Esophagus squamous epithelium (tissue), 5 donors: ENCODE measurements at places on chromosomes 16 and 17. TPM values are rescaled to one million over a fixed set of nuclear protein-coding genes. Genes with fewer than 3 reads are reported as not detected.

The MAPT gene
- total RNA-seq: 0.67 TPM

The PSMC5 gene
- total RNA-seq: 87.9 TPM

The SEZ6 gene
- not detected for total RNA-seq

The SLC47A2 gene
- total RNA-seq: not detected

The PYY gene
- total RNA-seq: not detected

The CACNG5 gene
- total RNA-seq: not detected

The SPN gene
- 4.2 TPM for total RNA-seq

The TLCD3B gene
- total RNA-seq: not detected

The RPRML gene
- total RNA-seq: not detected

The GDPD1 gene
- 1.9 TPM for total RNA-seq

The KRTAP4-1 gene
- total RNA-seq: not detected

The TP53TG3F gene
- total RNA-seq: not detected

DNA sequence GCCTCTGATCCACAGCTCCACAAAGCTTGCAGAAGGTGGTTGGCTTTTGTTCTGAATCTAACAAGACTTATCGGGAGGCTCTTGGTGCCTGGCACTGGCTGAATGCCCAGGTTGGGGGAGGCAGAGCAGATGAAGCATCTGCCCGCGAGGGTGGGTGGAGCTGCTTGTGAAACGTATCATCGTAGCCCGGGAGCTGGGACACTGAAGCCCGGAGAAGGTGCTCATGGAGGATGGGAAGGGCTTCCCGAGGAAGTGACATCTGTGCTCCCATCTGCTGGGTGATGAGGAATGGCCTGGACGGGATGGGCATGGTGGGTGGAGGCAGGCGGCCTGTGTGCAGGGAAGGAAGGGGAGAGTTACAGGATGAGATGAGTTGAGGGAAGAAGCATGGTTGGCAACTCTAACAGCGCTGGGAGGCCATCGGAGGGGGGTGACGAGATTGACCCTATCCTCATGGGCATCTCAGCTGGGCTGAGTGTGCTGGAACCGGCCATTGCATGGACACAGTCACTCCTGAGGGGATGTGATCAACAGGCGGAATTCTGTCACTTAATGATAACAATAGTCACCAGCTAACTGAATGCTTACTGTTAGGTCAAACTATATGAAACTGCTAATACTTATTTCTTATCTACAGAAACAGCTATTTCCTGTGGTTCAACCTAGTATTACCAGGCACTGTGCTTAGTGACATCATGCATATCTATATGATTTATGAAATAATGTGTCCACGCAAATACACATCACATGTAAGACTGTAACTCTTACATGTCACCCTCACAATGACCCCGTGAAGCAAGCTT is 102.7 kb downstream of the ABCC6 start:
- DNase-seq: no peak

- DNase-seq: no peak
These were observed 232.1 kb upstream of the ASIC2 start for GRCh38 chr17:33525186-33525585.

DNA sequence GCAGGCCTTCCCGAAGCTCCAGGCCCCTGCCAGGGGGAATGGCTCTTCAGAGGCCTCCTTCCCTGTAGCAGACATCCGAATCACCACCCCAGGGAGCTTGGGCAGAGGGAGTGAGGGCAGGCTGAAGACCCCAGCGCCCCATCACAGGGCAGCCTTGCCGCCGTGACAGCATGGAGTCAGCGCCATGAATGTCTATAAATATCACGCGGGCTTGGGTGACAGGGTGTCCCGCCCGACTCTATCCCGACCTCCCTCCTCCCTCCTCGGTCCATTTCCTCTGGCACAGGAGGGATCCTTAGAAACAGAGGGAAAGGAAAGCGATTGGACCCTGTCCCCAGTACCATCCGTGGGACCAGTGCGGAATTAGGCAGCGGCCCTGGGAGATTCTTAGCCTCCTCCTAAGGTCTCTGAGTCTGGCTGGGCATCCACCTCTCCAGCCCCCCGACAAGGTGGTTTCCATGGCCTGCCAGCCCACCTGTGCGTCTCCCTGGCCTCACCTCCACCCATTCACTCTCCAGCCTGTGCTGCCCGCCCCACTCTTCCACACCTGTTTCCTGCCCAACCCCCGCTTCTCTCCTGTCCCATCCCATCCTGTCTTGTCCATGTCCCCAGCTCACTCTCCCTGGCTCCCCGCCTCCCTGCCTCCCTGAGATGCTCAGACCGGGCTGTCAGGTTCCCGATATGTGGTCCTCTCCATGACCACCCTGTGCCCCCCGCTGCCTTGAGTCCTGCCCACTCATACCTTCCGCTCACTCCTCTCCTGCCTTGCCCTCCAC is 5.1 kb downstream of the ATP2A1 start:
- no peak for DNase-seq

DNA sequence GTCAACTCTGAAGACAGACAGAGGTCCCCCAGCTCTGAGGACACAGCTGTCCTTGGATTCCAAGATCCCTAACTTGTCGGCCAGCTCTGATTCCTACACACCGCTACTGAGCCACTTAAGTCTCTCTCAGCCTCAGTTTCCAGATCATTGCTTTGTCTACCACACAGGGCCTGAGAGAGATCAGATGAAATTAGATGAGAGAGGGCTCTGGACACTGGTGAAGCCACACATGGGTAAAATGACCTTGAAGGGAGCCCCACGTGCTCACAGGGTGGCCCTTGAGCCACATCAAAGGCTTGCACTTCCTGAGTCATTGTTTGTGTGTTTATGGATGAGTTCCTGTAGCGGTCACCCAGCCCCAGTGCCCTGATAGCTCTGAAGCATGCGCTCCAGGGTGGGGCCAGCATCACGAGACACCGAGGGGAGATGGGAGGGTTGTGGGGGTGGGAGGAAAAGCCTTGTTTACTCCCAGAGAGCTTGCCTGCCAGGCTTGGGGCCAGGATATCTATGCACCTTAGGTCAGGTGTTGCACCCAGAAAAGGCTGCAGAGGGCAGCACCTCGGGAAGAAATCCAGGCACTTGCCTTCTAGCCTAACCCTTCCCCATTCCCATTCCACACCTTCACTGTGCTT is 32.7 kb upstream of the SLC6A2 start:
- no peak for DNase-seq

GRCh38 chr16:4293822-4294457 is 21.1 kb upstream of the TFAP4 start:
- DNase-seq: no peak

GRCh38 chr17:81558941-81559806 is 7.0 kb upstream of the FAAP100 start:
- no peak for DNase-seq

- no peak for DNase-seq
These were observed 725.7 kb upstream of the GOT2 start for GRCh38 chr16:59459806-59460205.

GRCh38 chr16:81634380-81635062 is 144.6 kb upstream of the PLCG2 start:
- no peak for DNase-seq

GRCh38 chr17:10197721-10198508 is 491 bp downstream of the GAS7 start:
- no peak for DNase-seq

GRCh38 chr17:8952191-8952590 is 13.3 kb downstream of the PIK3R5 start:
- no peak for DNase-seq

GRCh38 chr17:68034452-68034776 is 1.1 kb upstream of the KPNA2 start:
- no peak for DNase-seq

GRCh38 chr17:28379814-28380801 is 8.6 kb downstream of the SARM1 start:
- DNase-seq: no peak

- DNase-seq: no peak
These were observed 40.7 kb upstream of the MAP3K14 start for GRCh38 chr17:45357364-45357997.
